ENCODE measurements at places on chromosomes 16 and 17.

DNA sequence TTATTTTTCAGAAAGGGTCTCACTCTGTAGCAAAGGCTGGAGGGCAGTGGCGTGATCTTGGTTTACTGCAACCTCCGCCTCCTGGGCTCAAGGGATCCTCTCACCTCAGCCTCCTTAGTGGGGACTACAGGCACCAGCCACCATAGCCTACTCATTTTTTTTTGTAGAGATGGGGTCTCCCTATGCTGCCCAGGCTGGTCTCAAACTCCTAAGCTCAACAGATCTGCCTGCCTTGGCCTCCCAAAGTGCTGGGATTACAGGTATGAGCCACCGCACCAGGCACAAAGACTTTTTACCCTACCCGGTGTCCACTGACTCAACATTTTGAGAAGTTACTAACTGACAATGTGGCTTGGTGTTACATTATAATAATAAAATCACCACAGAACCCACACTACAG, 7.2 kb downstream of the GRB2 start:
- no peak for DNase-seq

- DNase-seq, result no peak
Measured at GRCh38 chr16:58831386-58831785, 97.3 kb upstream of the GOT2 start.

DNA sequence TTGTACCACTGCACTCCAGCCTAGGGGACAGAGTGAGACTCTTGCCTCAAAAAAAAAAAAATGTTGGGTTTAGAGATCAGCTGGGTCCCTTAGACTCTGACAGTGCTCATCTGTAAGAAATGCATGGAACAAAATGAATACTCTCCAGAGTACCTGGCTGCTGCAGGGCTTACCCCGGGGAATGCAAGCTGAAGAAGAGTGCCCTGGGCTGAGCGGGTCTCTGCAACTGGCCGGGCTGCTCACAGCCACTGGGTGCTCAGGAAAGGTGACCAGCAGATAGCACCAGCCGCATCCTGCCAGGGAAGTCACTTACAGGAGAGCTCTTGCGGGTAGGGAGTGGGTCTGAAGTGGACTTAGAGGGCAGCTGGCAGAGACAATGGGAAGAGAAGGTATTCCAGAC, 82.1 kb downstream of the GAS7 start:
- no peak for DNase-seq

GRCh38 chr17:78805301-78805700, 23.2 kb upstream of the CYTH1 start:
- no peak for DNase-seq

DNA sequence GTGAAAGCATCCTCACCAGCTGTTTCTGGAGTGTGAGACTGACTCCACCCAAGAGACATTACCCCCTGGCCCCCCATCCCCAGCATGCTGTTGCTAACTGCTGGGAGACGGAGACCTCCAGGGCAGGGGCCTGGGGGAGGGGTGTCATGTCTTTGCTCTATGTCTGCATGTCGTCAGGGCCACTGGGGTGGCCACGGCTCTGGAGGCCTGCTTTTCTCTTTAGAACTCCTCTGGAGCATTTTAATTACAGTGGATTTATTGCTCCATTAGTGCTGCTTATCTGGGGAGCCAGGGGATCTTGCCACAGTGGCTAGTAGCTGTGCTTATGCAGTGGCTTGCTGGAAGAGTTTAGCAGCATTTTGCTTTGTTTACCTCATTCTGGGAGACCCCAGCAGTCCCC, 32.3 kb downstream of the CLEC16A start:
- DNase-seq, result no peak

DNA sequence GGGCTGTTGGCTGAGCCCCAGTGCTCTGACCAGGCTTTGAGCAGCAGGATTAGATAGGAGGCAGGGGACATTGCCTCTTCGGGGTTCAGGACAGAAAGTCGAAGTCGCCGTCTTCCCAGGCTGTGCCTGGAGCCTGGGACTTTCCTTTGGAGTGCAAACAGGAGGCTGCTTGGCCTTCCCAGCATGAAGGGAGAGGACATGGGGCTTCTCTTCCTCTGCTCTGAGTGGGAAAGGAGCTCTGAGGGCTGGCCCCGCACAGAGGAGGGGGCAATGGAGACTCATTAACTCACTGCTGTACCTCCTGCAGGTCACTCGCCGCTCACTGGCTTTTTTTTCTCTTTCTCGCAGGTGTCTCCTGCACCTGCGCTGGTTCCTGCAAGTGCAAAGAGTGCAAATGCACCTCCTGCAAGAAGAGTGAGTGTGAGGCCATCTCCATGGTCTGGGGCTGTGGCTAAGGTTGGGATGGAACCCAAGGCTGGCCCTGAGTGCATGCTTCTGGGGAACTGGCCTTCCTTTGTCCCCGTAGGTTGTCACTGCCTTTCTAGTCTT, 642 bp downstream of the MT1F start:
- no peak for DNase-seq

GRCh38 chr17:50675627-50676026, 32.1 kb downstream of the ANKRD40 start:
- DNase-seq, result no peak

DNA sequence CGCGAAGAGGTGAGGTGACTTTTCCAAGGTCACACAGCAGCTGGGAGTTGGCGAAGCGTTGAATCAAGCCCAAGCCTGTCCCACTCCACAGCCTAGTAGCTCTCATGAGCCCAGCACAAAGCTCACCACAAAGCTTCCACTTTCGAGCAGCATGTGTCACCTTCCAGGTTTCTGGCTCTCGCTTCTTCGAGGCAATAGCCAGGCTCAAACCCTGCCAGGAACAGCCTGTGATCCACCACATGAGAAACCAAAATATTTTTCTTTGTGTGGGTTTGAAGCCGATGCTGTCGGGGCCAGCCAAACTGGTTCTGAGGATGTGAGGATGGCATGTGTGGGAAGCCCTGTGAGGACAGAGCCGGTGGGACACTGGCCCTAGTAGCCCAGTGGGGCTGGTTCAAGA, 68.1 kb downstream of the COG7 start:
- no peak for DNase-seq

- DNase-seq, result no peak
Measured at GRCh38 chr16:55539049-55539448, 27.4 kb upstream of the CAPNS2 start.

GRCh38 chr17:3546997-3547396, 10.6 kb downstream of the TRPV3 start:
- no peak for DNase-seq

DNA sequence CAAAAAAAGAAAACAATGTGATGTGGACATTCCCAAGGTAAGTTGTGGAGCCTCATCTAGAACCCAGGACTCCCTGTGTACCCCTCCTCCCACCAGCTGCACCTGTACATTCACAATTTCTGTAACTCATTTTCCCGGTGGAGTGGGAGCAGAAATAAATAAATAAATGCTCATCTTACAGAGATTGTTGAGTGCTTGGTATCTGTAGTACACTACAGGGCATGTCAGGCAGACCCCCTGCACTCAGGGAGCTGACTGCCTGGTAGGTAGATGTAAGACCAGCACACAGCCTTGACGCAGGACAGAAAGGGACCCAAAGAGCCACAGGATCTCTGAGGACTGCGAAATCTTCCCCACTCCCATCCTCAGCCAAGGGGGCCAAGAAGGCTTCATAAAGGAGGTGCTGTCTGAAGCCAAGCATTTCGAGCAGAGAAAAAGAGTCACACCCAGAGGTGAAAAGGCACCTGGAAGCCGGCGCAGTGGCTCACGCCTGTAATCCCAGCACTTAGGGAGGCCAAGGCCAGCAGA, 6.5 kb downstream of the EIF1 start:
- DNase-seq, result peak; percentile 41

DNA sequence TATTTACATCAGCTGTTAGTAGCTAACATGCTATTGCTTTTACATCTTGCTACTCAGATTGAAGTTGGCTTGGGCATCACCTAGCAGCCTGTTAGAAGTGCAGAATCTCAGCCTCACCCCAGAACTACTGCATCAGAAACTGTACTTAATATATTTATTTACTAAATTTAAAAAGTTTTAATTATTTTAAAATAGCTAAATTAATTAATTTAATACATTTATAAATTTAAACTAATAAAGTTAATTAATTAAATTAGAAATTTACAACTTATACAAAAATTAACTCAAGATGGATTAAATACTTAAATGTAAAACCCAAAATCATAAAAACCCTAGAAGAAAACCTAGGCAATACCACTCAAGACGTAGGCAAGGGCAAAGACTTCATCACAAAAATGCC, 38.9 kb upstream of the GNA13 start:
- no peak for DNase-seq

DNA sequence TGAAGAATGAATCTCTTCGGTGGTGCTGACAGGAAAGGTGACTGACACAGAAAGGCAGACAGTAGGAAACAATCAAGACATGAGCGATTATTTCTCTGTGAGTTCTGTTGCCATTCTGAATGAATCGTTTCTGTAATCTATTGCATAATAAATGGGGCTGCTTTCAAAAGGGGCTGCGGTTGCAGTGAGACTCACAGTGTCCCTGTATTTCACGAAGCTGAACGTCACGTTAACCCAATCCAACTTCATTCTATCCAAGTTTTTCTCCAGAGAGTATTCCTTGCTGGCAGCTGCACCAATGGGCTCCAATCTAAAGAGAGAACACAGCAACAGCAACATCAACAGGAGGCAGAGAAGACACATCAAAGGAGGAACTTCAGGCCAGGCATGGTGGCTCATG, 75.4 kb downstream of the DNAH3 start:
- DNase-seq, result no peak

DNA sequence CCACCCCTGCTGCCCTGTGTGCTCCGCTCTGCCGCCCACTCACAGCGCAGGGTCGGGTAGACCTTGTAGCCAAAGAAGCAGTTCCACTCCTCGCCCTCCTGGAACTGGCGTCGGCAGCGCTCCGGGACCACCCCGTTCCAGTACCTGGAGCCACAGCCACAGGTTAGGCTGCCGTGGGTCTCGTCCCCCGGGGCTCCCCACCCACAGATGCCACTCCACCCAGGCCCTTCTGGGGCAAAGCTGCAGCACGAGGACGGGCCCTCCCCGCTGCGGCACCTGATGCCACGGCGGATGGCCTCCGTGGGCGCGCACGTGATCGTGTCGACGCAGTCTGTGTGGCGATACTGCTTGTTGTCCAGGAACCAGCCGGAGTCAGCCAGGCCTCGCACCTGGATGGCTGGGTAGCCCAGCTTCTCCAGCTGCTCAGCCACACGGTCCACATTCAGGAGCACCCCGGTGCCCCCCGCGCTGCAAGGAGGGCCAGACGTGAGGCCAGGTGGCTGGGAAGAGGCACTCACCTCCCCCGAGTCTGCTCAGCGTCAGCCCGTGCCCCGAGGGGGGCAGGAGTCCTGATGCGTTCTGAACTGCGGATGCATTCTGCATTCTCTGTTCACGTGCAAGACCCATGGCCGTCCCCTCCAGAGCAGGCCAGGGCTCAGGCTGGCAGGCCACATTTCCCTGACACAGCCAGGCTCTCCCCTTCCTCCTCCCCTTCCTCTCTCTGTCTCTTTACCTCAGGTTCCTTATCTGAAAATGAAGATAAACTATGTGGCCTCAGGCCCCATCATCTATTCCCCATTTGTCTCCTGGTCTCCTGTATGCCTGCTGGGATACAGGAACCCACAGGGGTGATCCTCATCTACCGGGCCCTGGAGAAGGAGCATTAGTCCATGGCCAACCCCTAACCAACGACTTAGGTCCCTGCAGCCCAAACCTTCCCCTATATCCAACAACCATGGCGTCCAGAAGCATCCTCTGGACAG, 4.1 kb downstream of the NOTUM start:
- DNase-seq, result no peak

DNA sequence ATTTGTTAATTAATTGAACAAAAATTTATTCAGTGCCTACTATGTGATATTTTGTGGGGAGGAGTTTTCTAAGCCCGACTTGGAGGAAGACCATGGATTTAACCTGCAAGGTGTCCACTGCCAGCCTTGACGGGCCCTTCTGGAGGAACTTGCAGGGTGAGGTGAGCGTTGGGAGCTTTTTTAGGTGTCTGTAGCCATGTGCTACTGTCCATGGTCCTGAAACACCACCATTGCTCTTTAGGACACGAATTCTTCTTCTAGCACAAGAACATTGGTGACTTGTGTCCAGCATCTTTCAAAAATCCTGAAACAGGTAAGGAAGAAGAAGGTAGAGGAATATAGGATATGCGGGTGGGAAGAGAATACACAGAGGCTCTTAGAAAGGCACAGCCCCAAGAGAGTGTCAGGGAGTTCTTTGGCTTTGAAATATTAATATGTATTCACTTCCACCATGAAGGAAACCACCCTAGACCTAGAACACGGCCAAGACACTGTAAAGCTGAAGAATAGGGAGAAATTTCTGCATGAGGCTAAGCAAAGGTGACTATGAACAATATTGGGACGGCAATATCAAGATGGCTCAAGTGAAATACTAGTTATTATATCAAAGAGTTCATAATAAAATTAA, 27.9 kb upstream of the OR4D1 start:
- peak; percentile 28 for DNase-seq

- peak; percentile 10 for DNase-seq
Measured at GRCh38 chr17:33335491-33336173, 42.5 kb upstream of the ASIC2 start.

- no peak for DNase-seq
Measured at GRCh38 chr17:50093807-50094206, 1.3 kb upstream of the PDK2 start.

GRCh38 chr17:49390548-49391324, 23.9 kb downstream of the PHB1 start:
- DNase-seq, result peak; percentile 37

GRCh38 chr17:17752089-17752820, 71.0 kb downstream of the RAI1 start:
- DNase-seq, result peak; percentile 91

GRCh38 chr17:57853695-57854094, 3.9 kb upstream of the MRPS23 start:
- no peak for DNase-seq

DNA sequence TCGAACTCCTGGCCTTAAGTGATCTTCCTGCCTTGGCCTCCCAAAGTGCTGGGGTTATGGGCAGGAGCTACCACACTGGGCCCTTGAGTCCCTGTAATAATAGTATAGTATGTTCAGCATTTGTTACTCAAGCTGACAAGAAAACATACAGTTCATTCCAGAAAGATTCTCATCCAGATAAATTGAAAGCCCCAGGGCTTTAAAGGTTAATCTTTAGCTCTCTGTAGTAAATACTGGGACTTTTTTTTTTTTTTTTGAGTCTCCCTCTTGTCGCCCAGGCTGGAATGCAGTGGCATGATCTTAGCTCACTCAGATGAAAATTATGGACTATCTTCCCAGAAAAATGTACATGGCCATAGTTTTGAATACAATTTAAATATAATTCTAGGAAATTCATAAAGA, 11.0 kb downstream of the BRCA1 start:
- DNase-seq, result no peak

- DNase-seq, result no peak
Measured at GRCh38 chr16:19582050-19582831, 26.7 kb downstream of the VPS35L start.

Measured in SW480 (cell line).